ENCODE measurements at places on chromosomes 3 and 15. TPM values are rescaled to one million over a fixed set of nuclear protein-coding genes. Genes with fewer than 3 reads are reported as not detected.

Gene SLC12A1
- total RNA-seq = not detected

Gene AQR
- total RNA-seq = 9.0 TPM

- no peak for DNase-seq
- H3K27ac ChIP-seq = peak overlapping the region; percentile 46
- H3K4me3 ChIP-seq = no peak overlapping the region
- H3K27me3 ChIP-seq = no peaks in the 10 kb centered on the region
- H3K36me3 ChIP-seq = no peaks in the 10 kb centered on the region
- peaks cover 7% of the 10 kb centered on the region for H3K4me1 ChIP-seq
Measured at GRCh38 chr15:38996111-38996631, 431.6 kb upstream of the RASGRP1 start.

Gene ANKRD63
- total RNA-seq = not detected

- H3K4me3 ChIP-seq = no peak overlapping the region
- peak; percentile 48 for DNase-seq
- H3K27me3 ChIP-seq = no peaks in the 10 kb centered on the region
- no peak overlapping the region for H3K27ac ChIP-seq
Measured at GRCh38 chr3:72487078-72487765, 361.0 kb downstream of the SHQ1 start.

Gene RPL32
- 1,054 TPM for total RNA-seq

Gene POLR2M
- 45.8 TPM for total RNA-seq

DNA sequence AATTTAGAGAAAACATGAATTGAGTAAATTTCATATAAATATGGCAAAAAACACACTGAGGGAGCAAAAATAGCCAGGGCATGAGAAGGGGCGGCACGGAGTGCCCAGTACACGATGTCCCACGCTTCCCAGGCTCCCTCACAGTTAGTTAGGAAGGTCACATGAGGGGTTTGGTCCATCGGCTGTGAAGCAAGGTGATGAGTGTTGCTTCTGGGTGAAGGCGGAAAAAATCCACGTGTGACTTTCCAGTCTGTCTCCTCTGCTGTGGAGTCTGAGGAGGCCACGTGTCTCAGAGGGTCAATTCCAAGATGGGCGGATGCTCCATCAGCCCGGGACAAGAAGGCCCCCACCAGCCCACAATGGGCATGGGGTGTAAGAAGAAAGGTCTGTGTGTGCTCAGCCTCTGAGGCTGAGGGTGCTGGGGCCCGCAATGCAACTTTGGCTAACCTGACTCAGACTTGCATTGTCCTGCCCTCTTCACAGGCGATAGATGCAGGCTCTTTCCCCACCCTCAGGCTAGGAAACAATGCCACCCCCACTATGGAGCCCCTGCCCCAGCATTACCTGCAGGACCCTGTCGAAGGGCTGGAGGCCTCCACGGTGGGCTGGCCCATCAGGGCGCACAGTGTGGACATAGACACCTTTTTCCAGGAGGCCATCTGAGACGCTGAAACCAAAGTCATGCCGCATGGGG lies 45.7 kb downstream of the GRIP2 start:
- H3K27me3 ChIP-seq = no peaks in the 10 kb centered on the region
- H3K4me1 ChIP-seq = no peaks in the 10 kb centered on the region
- H3K27ac ChIP-seq = no peak overlapping the region

- H3K36me3 ChIP-seq = no peaks in the 10 kb centered on the region
- H3K4me1 ChIP-seq = no peaks in the 10 kb centered on the region
- H3K4me3 ChIP-seq = no peak overlapping the region
- no peak for DNase-seq
Measured at GRCh38 chr3:14562121-14562890, 22.2 kb upstream of the GRIP2 start.

- no peak overlapping the region for H3K27ac ChIP-seq
- H3K27me3 ChIP-seq = no peaks in the 10 kb centered on the region
- H3K4me1 ChIP-seq = no peaks in the 10 kb centered on the region
- H3K36me3 ChIP-seq = no peaks in the 10 kb centered on the region
- H3K4me3 ChIP-seq = no peak overlapping the region
Measured at GRCh38 chr3:134093956-134094355, 64.2 kb upstream of the SLCO2A1 start.

Gene CAPN3
- total RNA-seq = 2.8 TPM

Gene MEIS2
- total RNA-seq = 55.3 TPM

Gene LRRC28
- total RNA-seq = 20.1 TPM

Gene TIMP4
- 5.5 TPM for total RNA-seq

Gene MNS1
- total RNA-seq = 2.6 TPM

- H3K27ac ChIP-seq = no peak overlapping the region
- peaks cover 15% of the 10 kb centered on the region for H3K4me1 ChIP-seq
- H3K4me3 ChIP-seq = no peak overlapping the region
- no peak for DNase-seq
Measured at GRCh38 chr3:177185035-177185574, 12.2 kb downstream of the TBL1XR1 start.

Gene SOX14
- total RNA-seq = not detected

DNA sequence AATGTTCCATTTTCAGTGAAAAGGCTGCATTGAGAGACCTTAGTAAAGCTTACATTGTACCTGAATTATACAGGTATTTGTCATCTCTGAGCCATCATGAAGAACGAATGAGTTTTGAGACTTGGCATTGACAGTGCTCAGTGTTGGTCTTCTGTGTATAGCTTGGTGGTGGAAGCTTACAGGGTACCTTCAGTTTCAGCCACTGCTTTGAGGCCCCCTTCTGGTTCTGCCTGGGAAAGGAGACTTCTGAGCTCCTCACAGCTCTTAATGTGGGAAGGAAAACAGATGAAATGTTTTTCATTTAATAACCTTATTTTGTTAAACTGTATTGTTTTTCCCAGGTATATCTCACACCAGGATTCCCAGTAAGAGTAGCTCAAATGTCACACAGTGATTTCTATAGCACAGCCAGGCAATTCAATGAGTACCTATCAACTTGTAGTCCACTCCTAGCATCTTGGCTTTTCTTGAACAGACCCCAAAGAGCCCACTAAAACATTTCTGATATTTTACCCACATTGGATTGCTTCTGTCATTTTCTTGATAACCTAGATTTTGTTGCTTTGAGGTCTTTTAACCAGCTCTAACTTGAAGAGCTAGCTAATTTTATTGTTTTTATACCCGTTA lies 5.6 kb downstream of the SERPINI1 start:
- no peak overlapping the region for H3K4me3 ChIP-seq
- no peaks in the 10 kb centered on the region for H3K36me3 ChIP-seq
- peaks cover 3% of the 10 kb centered on the region for H3K4me1 ChIP-seq
- no peaks in the 10 kb centered on the region for H3K27me3 ChIP-seq

GRCh38 chr3:72446218-72447058 lies 401.8 kb downstream of the SHQ1 start:
- no peaks in the 10 kb centered on the region for H3K27me3 ChIP-seq
- H3K36me3 ChIP-seq = no peaks in the 10 kb centered on the region
- DNase-seq = no peak
- peak within 1 kb of the TSS; percentile 48 for H3K4me3 ChIP-seq
- H3K4me1 ChIP-seq = no peaks in the 10 kb centered on the region
- peak within 1 kb of the TSS; percentile 91 for H3K27ac ChIP-seq

Gene LSAMP
- total RNA-seq = 21.5 TPM

- DNase-seq = peak; percentile 93
- H3K4me3 ChIP-seq = peak within 1 kb of the TSS; percentile 91
- peak within 1 kb of the TSS; percentile 93 for H3K27ac ChIP-seq
Measured at GRCh38 chr15:67065531-67066005, at the start of gene SMAD3. TSS of gene SMAD3 (plus strand) at chr15:67065602. CDS start at chr15:67066155, 553 bp downstream.

GRCh38 chr3:59818033-59818918 lies 768.5 kb upstream of the CFAP20DC start:
- DNase-seq = peak; percentile 80
- peak overlapping the region; percentile 25 for H3K27ac ChIP-seq
- H3K4me1 ChIP-seq = peaks cover 5% of the 10 kb centered on the region
- no peak overlapping the region for H3K4me3 ChIP-seq

Gene ASB14
- total RNA-seq = 3.7 TPM

Gene GOLGA6A
- not detected for total RNA-seq

Gene KAT2B
- total RNA-seq = 63.2 TPM

DNA sequence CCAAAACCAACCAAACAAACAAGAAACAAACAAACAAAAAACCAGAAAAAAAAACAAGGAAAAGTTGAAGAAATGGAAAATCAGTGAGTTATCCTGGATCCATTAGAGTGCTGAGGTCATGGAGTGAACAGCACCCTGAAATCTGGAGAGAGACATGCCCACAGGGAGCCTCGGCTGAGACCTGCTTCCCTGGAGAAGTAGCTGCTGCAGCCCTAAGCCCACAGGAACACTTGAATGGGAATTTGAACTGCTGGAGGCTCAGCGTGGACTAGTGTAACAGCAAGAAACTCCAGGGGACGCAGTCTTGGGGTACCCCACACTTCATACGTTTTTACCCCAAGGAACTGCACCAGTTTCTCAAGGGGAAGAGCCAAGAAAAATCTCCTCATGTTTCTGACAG lies 144.1 kb upstream of the UBE3A start:
- no peak overlapping the region for H3K4me3 ChIP-seq
- H3K27me3 ChIP-seq = no peaks in the 10 kb centered on the region
- DNase-seq = no peak
- H3K36me3 ChIP-seq = no peaks in the 10 kb centered on the region

GRCh38 chr3:4855676-4856075 lies 123.6 kb upstream of the BHLHE40 start:
- no peaks in the 10 kb centered on the region for H3K36me3 ChIP-seq
- no peak overlapping the region for H3K4me3 ChIP-seq
- no peak for DNase-seq
- peaks cover 4% of the 10 kb centered on the region for H3K4me1 ChIP-seq
- H3K27ac ChIP-seq = no peak overlapping the region

GRCh38 chr15:73550190-73550589 lies 83.0 kb downstream of the NPTN start:
- H3K4me3 ChIP-seq = no peak overlapping the region
- H3K27ac ChIP-seq = no peak overlapping the region
- DNase-seq = no peak

Gene B2M
- total RNA-seq = 1,033 TPM

Gene SELENOK
- 133 TPM for total RNA-seq

Gene LXN
- 3.6 TPM for total RNA-seq

Gene CISH
- 10.1 TPM for total RNA-seq

Gene VGLL3
- 3.0 TPM for total RNA-seq

DNA sequence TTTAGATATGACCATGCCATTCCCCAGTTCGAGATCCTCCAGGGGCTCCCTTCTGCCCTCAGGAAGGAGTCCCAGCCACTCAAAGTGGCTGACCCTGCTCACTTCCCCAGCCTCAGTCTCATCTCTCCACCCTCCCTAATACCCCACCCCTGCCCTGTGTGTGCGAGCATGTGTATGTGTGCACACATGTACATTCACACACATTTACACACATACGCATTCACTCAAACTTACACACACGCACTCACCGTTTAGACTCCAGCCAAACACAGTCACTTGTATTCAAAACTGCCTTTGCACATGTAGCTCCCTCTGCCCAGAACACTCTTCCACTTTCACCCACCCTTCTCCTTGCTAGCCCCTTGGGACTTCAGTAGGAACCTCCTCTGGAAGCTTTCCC lies 11.4 kb downstream of the PLA2G4E start:
- no peaks in the 10 kb centered on the region for H3K27me3 ChIP-seq
- DNase-seq = no peak
- no peaks in the 10 kb centered on the region for H3K4me1 ChIP-seq
- H3K36me3 ChIP-seq = no peaks in the 10 kb centered on the region
- H3K4me3 ChIP-seq = no peak overlapping the region

Gene CCDC54
- not detected for total RNA-seq

Gene SST
- total RNA-seq = not detected

Gene NOX5
- total RNA-seq = not detected

DNA sequence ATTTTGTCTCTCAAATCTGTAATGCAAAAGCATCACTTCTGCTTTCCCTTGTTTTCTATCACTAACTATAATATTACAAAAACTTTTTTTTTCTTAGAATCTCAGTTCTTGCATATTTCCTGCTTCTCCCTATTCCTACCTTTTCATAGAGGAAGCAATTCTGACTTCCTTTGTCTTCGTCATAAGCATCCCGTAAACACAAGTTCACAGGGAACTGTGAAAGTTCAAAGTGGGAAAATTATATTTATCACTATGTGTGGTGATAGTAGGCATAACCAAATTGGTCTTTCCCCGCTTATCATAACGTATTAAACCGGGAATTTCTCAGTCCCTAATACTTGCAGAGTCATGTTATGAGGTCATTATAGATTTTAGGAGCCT lies 22.3 kb downstream of the CD200 start:
- DNase-seq = no peak
- no peaks in the 10 kb centered on the region for H3K27me3 ChIP-seq
- peaks cover 27% of the 10 kb centered on the region for H3K4me1 ChIP-seq
- no peaks in the 10 kb centered on the region for H3K36me3 ChIP-seq
- H3K4me3 ChIP-seq = no peak overlapping the region
- peak overlapping the region; percentile 4 for H3K27ac ChIP-seq

Gene UROC1
- total RNA-seq = not detected

Gene DUOXA2
- not detected for total RNA-seq

GRCh38 chr15:49832511-49832910 lies 211.7 kb downstream of the DTWD1 start:
- peak overlapping the region; percentile 1 for H3K27ac ChIP-seq
- DNase-seq = no peak
- no peaks in the 10 kb centered on the region for H3K36me3 ChIP-seq
- H3K4me3 ChIP-seq = no peak overlapping the region
- no peaks in the 10 kb centered on the region for H3K27me3 ChIP-seq
- H3K4me1 ChIP-seq = no peaks in the 10 kb centered on the region

- no peak overlapping the region for H3K27ac ChIP-seq
- no peak overlapping the region for H3K4me3 ChIP-seq
- peaks cover 56% of the 10 kb centered on the region for H3K4me1 ChIP-seq
- H3K36me3 ChIP-seq = no peaks in the 10 kb centered on the region
- H3K27me3 ChIP-seq = no peaks in the 10 kb centered on the region
Measured at GRCh38 chr3:105799286-105799685, 69.5 kb downstream of the CBLB start.

- H3K27me3 ChIP-seq = no peaks in the 10 kb centered on the region
- H3K36me3 ChIP-seq = no peaks in the 10 kb centered on the region
- DNase-seq = no peak
- H3K4me1 ChIP-seq = peaks cover 2% of the 10 kb centered on the region
- no peak overlapping the region for H3K4me3 ChIP-seq
Measured at GRCh38 chr3:149832086-149832485, 19.1 kb downstream of the RNF13 start.

- peaks cover 74% of the 10 kb centered on the region for H3K4me1 ChIP-seq
- H3K27ac ChIP-seq = peak overlapping the region; percentile 37
- H3K36me3 ChIP-seq = no peaks in the 10 kb centered on the region
Measured at GRCh38 chr3:64223791-64224745, 1.2 kb downstream of the PRICKLE2 start.

GRCh38 chr3:31999907-32000439 lies 18.4 kb downstream of the ZNF860 start:
- no peak overlapping the region for H3K4me3 ChIP-seq
- H3K36me3 ChIP-seq = no peaks in the 10 kb centered on the region
- no peak for DNase-seq
- no peaks in the 10 kb centered on the region for H3K27me3 ChIP-seq
- H3K4me1 ChIP-seq = no peaks in the 10 kb centered on the region
- no peak overlapping the region for H3K27ac ChIP-seq

All from heart left ventricle (tissue), 16 donors.